ENCODE measurements at places on chromosomes 2 and 18. TPM values are rescaled to one million over a fixed set of nuclear protein-coding genes. Genes with fewer than 3 reads are reported as not detected.

The PPM1B gene
- total RNA-seq: 39.4 TPM

The LRATD1 gene
- total RNA-seq: 28.3 TPM

DNA sequence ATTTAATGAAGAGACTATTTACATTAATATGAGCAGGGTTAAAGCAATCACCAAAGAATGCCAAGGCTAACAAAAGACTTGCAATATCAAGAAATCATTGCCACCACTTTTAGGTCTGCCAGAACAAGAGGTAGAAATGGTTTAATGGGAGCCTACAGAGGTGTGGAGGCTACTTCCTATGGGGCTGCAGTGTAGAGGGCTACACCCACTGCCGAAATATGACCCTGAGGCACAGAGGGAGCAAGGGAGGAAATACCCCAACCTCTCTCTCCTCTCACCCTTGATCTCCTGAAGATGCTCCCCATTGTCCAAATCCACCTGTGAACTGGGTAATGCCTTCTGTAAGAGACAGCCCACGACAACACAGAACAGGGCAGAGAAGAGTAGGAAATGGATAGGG is 315.4 kb downstream of the SMAD2 start:
- no peak for DNase-seq

- no peak for DNase-seq
Measured at GRCh38 chr2:151200277-151200676, 61.4 kb downstream of the RBM43 start.

DNA sequence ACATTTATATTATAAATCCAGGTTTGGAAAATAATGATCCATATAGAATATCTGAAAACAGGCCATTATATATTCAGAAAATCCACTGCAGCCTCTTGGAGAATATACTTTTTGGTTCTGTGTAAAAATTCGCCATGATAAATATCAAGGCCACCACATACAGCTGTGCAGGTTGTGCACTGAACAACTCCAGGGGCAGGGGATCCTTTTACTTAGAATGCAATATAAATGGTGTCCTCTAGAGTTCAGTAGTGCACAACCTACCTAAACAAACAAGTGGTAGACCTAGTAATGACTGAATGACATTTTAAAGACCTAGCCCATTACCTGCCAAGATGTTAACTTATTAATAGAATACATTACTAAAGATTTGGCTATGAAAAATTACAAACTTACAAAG is 22.4 kb downstream of the MOGAT1 start:
- DNase-seq: no peak

- DNase-seq: no peak
Measured at GRCh38 chr2:197959383-197959782, 155.0 kb downstream of the PLCL1 start.
